ENCODE measurements at places on chromosomes 5 and 9.

- no peak for DNase-seq
These were observed 37.4 kb downstream of the SHB start for GRCh38 chr9:38031594-38031993.

DNA sequence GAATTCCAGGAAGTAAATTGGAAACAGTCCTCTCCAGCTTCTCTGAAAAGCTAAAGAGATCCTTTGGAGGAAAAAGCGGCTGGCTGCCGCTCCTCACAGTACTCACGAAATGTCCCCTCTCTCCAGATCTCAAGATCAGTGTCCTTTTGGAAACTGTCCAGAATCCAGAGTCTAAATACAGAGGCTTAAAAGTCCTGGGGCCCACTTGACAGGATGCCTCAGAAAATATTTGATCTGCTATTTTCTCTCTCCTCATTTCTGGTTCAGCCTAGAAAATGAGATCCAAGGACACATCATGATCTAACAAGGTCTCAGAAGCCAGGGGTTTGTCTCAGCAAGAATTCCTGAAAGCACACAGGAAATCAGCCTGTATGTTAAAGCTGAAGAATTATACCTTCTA is 7.2 kb downstream of the C1QTNF2 start:
- no peak for DNase-seq

DNA sequence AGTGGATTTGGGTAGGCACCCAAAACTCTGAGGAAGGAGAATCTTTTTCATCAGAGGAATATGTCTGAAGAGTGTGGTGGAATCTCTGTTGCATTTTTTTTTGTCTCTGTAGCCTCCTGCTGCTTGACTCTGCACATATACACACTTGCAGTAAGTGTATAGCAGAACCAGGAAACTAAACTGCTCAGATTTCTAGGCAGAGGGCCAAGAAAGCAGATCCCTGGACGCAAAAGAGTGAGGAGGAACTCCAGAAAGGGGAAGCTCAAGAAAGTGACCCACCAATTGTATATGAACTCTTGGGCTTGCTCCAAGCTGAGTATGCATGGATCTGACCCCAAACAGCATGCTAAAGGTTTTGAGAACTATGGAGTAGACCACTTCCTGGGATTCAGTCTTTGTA is 181.8 kb downstream of the GADD45G start:
- no peak for DNase-seq

GRCh38 chr5:88792144-88792840 is 90.7 kb downstream of the MEF2C start:
- no peak for DNase-seq

DNA sequence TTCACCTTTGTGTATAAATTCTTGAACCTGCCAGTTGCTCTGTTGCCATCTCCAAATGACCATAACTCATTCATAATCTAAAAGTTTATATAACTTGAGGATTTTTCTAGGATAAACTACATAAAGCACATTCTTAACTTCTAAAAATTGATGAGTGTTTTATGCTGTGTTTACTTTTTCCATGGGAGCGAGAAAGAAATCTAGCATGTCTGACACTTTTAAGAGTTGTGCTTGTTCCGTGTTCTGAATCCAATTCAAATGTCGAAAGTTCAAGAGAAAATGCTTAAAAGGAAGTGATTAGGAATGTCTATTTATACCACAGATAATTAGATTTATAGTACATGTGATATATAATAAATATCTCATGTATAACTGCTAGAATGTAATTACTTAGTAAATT is 154.4 kb downstream of the DEPDC1B start:
- no peak for DNase-seq

DNA sequence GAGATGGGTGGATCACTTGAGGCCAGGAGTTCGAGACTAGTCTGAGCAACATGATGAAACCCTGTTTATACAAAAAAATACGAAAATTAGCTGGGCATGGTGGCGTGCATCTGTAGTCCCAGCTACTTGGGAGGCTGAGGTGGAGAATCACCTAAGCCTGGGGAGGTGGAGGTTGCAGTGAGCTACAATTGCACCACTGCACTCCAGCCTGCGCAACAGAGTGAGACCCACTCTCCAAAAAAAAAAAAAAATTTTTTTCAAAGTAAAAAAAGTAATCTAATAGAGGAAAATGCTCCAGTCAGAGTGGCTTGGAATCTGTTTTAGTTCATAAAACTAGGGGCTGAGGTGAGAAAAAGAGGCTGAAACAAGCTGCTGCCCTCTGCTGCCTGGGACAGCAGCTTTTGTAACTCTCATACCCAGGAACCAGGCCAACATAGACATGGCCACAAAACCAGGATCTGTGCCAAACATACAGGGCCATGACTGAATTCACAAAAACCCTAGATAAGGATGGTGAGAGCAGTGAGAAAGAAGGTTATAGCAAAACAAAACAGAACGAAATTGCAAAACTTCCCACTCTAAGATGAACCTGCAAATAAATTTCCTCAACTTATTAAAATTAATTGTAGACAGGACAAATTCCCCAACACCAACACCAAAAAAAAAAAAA is 13.1 kb upstream of the DCAF12 start:
- DNase-seq, result no peak

DNA sequence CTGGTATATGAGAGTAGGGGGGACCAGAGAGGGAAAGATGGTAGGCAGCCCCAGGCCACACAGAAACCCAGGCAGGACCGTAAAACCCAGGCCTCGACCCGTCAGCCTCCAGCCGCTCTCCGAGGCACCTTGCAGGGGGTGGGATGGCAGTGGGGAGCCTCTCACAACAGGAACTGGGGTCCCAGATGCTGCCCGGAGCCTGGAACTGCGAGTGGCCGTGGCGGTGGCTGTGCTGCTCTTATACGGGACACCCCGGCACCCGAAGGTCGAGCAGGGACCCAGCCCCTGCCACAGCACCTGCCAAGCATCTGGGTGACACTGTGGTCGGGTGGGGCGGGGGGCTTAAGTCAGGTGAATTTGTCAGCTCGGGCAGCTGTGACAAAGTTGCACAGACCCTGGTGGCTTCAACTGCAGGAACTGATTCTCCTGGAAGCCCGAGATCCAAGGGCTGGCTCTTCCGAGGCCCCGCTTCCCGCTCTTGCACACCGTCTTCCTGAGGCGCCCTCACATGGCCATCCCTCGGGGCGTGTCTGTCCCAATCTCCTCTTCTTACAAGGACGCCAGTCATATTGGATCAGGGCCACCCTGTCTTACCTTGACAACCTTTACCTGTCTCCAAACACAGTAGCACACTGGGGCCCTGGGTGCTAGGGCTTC is 47.6 kb upstream of the EGFL7 start:
- DNase-seq, result no peak

GRCh38 chr5:111379391-111379816 is 132.9 kb downstream of the STARD4 start:
- DNase-seq, result no peak

GRCh38 chr5:143453720-143454119 is 50.2 kb upstream of the NR3C1 start:
- DNase-seq, result no peak

DNA sequence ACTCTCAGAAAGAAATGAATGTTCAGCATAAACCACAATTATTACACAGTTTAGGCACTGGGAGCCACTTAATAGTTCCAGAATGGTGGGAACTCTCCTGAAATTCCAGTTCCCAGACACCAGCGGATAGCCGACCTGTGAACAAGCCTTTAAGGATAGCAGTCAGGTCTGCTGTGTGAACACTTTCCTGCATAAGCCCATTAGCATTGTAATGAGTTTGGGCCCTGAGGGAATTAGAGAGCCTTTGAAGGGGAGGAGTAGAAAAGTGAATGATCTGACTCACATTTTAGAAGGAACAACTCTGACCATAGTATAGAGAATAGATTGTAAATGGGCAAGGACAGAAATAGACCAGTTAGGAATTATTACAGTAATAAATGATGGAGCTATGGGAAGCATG is 189.1 kb downstream of the ADGRV1 start:
- no peak for DNase-seq

- no peak for DNase-seq
These were observed 611.8 kb downstream of the KIF4B start for GRCh38 chr5:155625315-155625714.

DNA sequence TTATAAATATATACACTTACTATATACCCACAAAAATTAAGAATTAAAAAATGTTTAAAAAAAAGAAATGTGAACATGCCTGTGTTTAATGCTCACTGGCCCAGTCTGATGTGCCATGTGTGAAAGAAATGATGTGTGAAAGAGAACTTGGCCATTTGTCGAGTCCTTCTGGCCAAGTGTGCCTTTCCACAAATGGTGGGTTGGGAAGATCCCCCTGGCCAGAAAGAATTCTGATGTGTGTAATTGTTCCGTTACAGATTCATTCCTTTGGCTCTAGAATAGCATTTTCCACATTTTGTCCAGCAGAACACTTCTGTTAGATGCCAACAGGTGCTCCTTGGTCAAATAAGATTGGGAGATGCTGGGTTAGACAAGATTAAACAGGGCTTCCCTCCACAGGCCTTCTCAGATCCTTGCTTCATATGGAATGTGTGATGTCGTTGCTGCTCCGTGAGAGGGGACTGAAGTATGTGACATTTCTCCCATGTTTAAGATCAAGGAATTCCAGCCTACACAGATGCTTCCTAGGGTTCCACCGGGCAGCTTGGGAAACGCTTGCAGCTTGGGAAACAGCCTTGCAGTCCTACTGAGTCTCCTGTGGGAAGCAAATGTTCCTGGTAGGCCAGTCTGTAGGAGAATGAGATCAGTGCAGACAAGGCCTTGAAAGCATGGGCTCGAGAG is 32.1 kb downstream of the GDNF start:
- no peak for DNase-seq

- no peak for DNase-seq
These were observed 73.9 kb downstream of the TJP2 start for GRCh38 chr9:69248005-69248404.

GRCh38 chr9:87615547-87616148 is 110.3 kb upstream of the CTSL start:
- no peak for DNase-seq

DNA sequence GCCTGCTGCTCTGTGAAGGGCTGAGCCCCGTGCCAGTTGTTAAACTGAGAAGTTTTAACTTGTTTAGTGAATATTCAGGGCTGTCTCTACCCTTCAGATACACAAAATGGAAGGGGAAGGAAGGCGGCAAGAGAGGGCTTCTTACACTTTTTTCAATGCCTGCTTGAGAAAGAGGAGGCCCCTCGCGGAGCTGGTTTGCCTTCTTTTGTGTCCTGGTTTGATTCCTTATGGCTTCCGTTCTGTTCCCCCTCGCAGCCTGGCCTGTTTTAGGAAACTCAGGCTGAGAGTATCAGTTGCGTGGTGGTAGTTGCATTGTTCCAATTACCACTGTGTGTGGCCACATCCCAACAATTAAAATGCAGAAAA is 1.0 kb downstream of the FAM53C start:
- no peak for DNase-seq

DNA sequence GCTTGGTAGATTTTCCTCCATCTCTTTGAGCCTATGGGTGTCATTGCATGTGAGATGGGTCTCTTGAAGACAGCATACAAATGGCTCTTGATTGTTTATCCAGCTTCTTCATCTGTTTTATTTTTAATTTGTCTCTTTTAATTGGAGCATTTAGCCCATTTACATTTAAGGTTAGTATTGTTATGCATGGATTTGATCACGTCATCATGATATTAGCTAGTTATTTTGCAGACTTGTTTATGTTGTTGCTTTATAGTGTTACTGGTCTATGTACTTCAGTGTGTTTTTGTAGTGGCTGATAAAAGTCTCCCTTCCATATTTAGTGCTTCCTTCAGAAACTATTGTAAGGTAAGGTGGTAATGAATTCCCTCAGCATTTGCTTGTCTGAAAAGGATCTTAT is 78.6 kb upstream of the RGMB start:
- no peak for DNase-seq

DNA sequence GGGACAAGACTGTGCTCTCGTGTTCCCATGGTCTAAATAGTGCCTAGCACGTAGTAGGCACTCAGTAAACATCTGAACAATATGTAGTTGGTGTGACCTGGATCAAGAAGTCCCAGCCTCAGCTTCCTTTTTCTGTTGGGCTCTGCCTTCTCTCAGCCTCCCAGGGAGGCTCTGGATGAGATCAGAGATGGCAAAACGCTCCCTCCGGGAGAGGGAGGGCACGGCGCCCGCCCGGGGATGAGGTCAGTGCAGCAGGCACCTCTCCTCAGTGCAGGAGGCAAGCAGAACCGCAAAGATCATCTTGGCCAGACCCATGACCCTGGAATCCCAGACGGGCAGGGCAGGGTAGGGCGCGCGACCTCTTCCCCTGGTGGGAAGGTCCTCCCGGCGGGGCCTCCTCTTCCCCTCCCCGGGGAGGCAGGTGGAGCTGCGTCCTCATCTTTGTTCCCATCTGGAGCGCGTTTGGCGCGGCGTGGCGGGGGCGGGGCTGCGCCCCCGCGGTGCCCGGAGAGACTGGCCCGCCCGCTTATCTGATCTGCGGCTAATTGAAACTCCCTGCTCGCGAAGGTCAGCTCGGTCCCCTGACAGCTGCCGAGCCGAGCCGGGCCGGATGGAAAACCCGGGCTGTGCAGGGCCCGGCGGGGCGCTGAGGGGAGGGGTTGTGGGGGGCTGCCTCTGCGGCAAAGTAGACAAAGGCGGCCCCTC is 60.9 kb downstream of the CXXC5 start:
- no peak for DNase-seq

DNA sequence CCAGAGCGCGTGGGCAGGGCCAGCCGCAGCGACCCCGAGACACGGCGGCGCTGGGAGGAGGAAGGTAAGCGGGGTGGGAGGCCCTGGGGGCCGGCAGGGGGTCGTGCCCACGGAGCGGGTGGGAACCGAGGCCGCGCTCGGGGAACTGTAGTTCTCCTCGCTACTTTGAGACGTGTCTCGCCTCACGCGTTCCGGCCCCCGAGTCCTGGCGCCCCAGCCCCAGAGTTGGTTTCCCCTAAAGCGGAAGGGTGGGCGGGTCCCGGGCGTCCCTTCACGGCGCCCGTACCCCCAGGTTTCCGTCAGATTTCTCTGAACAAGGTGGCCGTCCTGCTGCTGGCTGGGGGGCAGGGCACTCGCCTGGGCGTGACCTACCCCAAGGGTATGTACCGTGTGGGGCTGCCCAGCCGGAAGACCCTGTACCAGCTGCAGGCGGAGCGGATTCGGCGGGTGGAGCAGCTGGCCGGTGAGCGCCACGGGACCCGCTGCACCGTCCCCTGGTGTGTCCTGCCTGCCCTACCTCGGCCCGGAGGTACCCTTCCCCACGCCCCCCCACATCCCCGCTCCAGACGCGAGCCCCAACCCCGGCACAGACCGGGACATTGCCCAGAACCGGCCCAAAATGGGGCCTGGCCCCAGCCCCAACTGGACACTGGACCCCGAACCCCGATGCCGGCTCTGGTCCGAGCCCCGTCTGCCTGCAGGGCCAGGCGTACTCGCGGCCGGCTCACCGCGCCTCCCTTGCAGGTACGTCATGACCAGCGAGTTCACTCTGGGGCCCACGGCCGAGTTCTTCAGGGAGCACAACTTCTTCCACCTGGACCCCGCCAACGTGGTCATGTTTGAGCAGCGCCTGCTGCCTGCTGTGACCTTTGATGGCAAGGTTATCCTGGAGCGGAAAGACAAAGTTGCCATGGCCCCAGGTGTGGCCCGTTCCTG is 709 bp downstream of the UAP1L1 start:
- DNase-seq, result no peak
